Memory B cell (primary cell): ENCODE measurements at places on chromosomes 6 and 20.

- DNase-seq: no peak
These were observed 17.3 kb upstream of the TXLNB start for GRCh38 chr6:139308936-139309603.

DNA sequence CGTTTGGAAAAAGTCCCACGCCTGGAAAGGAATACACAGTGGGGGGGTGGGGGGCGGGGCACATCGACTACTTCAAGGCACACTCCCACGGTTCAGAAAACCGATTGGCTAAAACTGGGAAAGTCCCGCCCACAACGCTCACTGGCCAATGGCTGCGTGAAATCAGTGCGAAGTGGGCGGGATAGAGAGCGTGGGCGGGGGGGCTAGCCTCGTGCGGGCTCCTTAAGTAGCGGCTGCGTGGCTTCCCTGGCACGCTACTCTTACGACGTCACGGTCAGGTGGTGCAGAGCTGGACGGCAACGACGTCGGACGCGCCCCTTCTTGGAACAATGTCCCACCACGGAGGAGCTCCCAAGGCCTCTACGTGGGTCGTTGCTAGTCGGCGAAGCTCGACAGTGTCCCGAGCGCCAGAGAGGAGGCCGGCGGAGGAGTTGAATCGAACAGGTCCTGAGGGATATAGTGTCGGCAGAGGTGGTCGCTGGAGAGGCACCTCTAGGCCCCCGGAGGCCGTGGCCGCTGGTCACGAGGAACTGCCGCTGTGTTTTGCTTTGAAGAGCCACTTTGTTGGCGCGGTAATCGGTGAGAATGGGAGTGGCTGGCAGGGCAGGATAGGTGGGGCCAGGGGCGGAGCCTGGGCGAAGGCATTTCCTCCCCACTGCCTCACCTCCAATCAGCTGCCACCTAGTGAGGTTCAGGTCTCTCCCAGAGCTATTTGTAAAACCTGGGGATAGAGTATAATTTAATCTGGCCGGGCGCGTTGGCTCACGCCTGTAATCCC, at the start of gene DDX43:
DDX43 (plus strand) TSS at position 252 of the 778 bp plus-strand sequence; CDS start at position 330, 78 bp downstream.
- peak; percentile 58 for DNase-seq

DNA sequence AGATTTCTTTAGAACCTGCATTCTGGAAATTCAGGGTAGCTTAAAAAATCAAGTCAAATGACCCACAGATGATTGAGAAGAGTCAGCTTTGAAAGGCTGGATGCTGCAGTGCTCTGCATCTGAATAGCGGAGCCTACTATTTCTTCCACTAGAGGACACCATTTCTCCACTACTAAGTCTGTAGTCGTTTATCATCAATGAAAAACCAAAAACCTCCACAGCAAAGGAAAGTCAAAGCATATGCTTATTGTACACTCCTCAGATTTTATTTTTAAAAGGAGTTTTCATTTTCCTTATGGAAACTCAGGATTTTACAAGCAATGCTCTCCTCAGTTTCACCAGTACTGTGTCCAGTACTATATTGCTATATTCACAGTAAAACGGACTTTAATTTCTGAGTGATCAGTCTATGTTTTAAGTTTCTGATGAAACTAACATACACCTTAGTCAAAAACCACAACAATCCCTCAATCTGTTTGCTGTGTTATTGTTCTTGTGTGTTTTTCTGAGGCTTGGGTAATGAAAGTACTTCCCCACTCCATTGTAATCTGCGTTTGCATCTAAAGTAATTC, 50.5 kb upstream of the ENPP5 start:
- peak; percentile 27 for DNase-seq

DNA sequence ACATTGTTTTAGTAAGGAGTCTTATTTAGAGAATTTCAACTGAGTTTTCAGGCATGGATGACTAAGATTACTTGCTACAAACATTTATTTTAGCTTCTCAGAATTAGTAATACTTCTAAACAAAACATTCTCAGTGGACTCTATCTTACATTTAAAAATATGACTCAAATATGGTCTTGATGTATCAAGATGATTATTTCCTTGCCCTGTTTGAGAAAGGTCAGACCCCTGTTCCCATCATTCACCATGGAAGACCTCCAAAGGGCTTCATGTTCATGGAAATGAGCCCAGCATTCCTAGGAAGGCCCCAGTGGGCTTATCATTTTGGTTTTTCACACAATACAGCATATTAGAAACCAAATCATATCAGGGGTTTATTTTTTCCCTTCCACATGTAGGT, 24.6 kb upstream of the TRPC4AP start:
- no peak for DNase-seq

DNA sequence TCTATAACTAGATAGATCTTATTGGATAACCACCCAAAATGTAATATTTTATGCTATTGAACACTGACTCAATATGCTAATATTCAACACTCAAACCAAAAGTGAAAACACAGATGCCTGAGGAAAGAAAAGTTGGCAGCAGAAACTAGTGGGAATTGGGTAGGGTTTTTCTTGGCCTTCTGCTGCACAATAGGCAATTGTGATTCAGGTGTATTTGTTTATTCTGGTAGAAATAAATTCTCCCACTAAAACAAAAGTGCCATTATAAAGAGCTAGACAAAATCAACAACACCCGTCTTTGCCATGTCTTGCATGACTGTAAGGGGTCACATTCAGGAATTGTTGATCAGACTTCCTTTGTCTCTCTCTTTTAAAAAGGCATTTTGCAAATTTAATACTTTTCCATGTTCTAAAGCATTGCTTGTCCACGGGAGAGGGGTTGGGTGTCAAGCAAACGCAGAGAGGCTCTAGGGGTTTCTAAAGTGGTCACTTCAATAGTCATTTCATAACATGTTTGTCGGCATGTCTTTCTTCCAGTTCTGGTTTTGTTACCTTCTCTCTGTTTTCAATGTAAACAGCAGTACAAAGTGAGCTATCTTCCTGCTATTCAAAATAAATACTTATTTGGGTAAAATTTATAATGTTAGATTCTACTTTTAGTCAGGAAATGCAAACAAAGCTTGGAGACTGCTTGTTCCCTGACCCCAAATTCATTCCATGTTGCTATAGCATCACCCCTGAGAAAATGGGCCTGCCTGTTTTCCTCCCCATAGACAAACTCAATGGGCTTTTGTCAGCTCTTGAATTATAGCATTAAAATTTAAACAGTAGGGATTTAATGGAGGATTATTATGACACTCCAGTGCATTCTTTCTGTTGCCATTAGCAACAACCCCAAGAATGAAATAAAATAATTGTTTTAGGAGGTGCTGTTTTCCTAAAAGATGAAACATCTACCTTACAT, 217.0 kb upstream of the CCN2 start:
- DNase-seq: no peak

DNA sequence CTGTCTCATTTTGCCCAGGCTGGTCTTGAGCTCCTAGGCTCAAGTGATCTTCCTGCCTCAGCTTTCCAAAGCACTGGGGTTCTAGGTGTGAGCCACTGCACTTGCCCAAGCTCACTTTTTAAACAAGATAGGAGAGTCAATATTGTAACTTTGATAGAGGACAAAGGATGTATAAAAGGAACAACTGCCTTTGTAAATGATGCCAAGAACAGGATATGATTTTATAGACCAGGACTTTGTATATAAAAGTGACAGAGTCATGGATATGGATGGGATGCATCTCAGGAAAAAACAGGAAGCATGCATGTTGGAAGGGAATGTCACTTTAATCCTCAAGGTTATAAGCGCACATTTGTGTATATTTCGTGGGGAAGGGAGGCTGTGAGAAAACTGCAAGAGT, 338.4 kb downstream of the PRL start:
- DNase-seq: no peak

GRCh38 chr6:17653198-17653882, 53.2 kb downstream of the FAM8A1 start:
- DNase-seq: no peak

GRCh38 chr20:64198347-64198746, 34.1 kb downstream of the MYT1 start:
- no peak for DNase-seq

GRCh38 chr6:43851204-43851865, 81.3 kb downstream of the VEGFA start:
- no peak for DNase-seq

GRCh38 chr6:74333406-74333805, 637.4 kb downstream of the CD109 start:
- DNase-seq: no peak

- DNase-seq: no peak
These were observed 89.0 kb upstream of the CDH4 start for GRCh38 chr20:61163031-61163430.

DNA sequence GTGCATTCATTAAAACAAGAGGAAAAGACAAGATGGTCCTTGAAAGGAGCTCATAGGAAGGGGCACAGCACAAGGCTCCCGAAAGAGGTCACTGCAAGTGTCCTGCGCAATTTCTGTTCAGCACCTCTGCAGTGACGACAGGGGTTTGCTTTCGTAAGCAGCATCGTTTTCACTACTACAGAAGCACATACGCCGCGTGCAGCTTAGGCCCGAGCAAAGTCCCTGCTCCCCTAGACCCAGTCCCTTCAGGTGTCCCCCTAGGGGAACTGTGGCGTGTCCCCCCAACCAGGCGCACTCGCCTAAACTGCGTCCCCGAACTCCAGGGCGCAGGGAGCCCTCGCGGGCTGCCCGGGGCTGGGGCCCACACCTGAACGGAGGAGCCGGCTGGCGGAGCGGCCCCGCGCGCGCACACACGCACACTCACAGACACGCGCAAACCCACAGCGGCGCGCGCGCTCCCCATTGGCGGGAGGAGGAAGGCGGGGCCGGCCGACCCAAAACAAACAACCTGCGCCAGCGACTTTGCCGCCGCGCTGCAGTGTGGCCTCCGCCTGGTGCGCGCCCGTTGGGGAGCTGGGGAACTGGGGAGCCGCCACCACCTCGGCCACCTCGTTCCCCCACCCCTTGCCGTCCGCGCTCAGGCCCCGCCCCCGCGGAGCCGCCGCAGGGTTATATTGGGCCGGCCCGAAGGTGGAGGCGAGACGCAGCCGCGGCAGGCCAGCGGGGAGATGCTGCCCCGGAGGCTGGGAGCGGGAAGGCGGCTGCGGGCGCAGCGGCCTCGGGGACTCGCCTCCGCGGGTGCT, at the start of gene FOXQ1:
FOXQ1 (plus strand) TSS at position 699 of the 803 bp plus-strand sequence. CDS start 607 bp downstream, outside the sequence.
- no peak for DNase-seq

DNA sequence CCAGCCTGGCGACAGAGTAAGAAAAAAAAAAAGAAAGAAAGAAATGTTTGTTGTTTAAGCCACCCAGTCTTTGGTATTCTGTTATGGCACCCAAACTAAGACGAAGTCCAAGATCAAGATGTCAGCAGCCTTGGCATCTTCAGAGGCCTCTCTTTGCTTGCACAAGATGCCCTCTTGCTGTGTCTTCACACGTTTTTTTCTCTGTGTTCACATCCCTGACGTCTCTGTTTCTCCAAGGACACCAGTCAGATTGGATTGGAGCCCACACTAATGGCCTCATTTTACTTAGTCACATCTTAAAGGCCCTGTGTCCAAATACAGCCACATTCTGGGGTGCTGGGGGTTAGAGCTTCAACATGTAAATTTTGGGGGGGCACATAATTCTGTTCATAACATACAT, 380.9 kb downstream of the GJA1 start:
- no peak for DNase-seq

DNA sequence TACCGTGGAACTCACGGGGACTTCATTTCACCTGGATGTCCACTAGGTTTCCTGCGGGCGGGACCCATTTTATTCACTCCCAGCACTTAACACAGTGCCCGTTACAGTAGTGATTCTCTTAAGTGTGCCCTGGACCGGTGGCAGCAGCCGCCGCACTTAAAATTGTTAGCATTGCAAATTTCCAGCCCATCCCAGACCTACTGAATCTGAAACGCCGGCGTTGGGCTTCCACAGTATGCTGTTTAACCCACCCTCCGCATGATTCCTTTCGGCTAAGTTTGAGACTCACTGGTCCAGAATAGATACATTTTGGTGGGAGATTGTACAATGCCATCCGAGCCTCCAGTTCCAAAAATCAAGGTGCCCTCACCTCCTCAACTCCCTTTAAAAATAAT, 967 bp downstream of the SMPDL3A start:
- peak; percentile 10 for DNase-seq

GRCh38 chr6:148382861-148383260, 40.2 kb downstream of the SASH1 start:
- DNase-seq: no peak

- DNase-seq: no peak
These were observed 28.1 kb upstream of the ADTRP start for GRCh38 chr6:11806561-11807317.

GRCh38 chr6:136050475-136050874, 199.0 kb downstream of the PDE7B start:
- no peak for DNase-seq

GRCh38 chr20:50724851-50725723, 6.3 kb upstream of the PARD6B start:
- DNase-seq: no peak

GRCh38 chr6:70889270-70889669, 67.6 kb downstream of the B3GAT2 start:
- no peak for DNase-seq

- DNase-seq: no peak
These were observed 268.0 kb upstream of the RNF217 start for GRCh38 chr6:124694139-124694705.

- no peak for DNase-seq
These were observed 342.0 kb downstream of the SOX4 start for GRCh38 chr6:21935561-21936028.

DNA sequence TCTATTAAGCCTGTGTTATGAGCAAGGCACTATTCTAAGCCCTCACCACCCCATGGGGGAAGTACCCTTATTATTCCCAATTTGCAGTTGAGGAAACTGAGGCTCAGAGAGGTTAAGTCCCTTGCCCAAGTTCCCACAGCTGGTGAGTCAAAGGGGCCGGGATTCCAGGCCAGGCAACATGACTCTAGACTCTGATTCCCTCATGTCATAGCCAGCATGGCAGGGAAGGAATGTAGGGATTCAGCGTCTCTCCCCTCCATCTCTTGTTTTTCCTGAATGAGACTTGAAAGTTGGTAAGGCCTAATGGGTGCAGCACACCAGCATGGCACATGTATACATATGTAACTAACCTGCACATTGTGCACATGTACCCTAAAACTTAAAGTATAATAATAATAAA, 6.7 kb downstream of the C6orf132 start:
- no peak for DNase-seq

DNA sequence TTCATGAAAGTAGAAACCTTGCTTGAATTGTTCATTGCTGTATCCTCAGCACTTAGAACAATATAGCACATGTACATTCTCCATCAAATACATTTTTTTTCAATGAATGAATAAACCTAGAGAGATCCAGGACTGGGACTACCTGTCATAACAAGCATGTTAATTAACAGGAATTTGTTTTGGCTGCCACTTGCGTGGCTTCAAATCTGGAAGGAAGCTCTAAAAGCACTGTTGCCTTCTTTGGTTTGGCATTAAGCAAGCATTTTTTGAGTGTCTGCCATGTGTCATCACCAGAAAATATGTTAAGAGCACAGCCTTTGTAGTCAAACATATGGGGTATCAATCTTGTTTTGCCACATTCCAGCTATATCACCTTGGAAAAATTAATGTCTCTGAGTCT, 131.9 kb upstream of the BACH2 start:
- DNase-seq: no peak

GRCh38 chr20:61664556-61665320, 400.9 kb downstream of the TAF4 start:
- no peak for DNase-seq

GRCh38 chr6:5208471-5208971, 52.2 kb downstream of the LYRM4 start:
- no peak for DNase-seq

GRCh38 chr20:24734139-24734538, 214.9 kb upstream of the CST7 start:
- no peak for DNase-seq

- DNase-seq: no peak
These were observed 31.2 kb downstream of the SYNE1 start for GRCh38 chr6:152605941-152606340.
